ENCODE measurements at places on chromosomes 7 and 10.

DNA sequence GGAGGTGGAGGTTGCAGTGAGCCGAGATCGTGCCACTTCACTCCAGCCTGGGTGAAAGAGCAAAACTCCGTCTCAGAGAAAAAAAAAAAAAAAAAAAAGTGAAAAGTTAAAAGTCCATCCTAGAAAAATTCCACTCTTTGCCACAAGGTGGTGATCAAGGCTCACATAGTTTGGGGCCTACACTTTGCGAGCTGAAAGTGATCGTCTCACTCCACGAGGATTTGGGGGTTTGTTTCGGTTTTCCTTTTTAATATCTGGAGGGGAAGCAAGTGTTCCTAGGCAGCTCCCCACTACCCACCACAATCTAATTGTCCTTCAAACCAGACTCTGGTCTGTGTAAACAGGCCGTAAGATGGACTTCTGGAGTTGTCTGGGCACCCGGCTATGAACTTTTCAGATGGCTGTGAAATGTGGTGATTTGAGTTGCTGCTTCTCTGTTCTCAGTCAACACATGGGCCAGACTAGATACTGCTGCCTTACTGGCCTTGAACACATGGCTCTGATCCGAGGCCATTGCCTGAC lies 27.1 kb downstream of the PRLHR start:
- peak; percentile 77 for DNase-seq

- DNase-seq = no peak
Measured at GRCh38 chr7:123580406-123581161, 21.0 kb upstream of the ASB15 start.

- DNase-seq = no peak
Measured at GRCh38 chr10:63671317-63671937, 150.2 kb downstream of the REEP3 start.

DNA sequence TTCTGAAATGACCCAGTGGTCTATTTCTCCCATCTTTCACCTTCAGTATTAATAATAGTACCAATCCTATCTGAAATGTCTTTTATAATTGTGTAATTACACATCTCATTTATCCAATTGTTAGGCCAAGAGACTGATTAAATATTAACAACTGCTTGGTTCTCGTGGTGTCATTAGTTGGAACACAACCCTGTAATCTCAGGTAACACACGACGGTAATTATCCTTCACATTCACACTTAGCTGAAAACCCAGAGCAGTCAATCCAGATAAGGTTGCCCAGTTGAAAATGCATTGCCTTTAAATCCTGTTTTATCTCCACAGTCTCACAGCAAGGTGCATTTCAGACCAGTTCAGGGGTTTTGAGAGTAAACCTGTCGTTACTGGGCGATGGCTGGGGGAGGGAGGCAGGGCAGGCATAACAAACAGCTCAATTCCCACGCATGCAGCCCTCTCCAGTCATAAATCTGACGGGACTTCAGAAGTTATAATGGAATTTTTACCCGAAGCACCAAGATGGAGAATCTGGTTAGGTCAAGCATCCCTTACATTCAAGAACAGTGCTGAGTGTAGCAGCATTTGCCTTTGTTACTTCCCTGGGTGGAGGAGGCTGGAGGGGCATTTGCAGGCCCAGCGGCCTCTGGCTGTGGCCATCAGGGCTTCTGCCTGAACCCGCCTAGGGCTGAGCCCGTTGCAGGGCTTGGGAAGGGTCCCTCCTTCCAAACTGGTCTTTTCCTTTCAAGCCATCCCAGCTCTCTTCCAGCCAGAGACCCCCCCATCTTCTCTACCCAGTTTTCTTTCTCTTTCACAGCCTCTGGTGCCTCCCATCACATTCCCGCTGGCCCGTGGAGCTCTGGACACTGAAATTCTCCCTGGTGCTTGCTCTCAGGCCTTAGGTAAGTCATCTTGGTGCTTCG lies 201.0 kb upstream of the LYZL2 start:
- DNase-seq = no peak

DNA sequence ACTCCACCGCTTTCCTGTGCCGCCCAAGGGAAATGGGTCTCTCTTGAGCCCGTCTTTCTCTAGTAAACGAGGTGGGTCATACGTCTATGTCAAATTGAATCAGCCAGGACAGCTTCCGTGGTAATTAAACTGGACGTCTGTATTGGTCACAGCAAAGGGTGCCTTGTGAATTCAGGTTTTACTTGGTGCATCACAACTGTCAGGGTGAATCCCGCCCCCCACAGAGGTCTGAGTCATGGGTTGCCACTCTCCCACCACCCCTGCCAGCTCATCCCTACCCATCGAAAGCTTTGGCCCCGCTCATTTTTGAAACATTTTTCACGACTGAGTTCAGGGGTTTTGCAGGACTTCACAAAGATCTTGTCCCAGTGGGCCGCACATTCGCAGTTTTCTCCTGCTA lies 8.0 kb upstream of the SP8 start:
- DNase-seq = no peak

GRCh38 chr10:125994601-125995000 lies 98.2 kb downstream of the FANK1 start:
- no peak for DNase-seq

- no peak for DNase-seq
Measured at GRCh38 chr7:125445836-125446235, 516.2 kb upstream of the POT1 start.

- no peak for DNase-seq
Measured at GRCh38 chr10:80582286-80582960, 44.7 kb downstream of the SH2D4B start.

GRCh38 chr10:78199005-78199725 lies 165.5 kb downstream of the RPS24 start:
- no peak for DNase-seq

GRCh38 chr7:74052628-74053027 lies 24.7 kb downstream of the ELN start:
- DNase-seq = no peak

DNA sequence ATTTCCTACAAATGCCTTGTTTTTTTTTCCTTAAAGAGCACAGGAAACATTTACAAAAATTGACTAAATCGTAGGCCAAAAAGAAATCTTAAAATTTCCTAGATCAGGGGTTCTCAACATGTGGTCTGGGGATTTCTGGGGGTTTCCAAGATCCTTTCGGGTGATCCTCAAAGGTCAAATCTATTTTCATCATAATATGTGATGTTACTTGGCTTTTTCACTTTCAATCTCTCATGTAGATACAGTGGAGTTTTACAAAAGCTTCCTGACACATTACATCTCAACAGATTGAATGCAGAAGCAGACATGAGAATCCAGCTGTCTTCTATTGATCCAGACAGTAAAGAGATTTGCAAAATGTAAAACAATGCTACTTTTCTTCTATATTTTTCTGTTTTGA lies 497.3 kb downstream of the INHBA start:
- no peak for DNase-seq

DNA sequence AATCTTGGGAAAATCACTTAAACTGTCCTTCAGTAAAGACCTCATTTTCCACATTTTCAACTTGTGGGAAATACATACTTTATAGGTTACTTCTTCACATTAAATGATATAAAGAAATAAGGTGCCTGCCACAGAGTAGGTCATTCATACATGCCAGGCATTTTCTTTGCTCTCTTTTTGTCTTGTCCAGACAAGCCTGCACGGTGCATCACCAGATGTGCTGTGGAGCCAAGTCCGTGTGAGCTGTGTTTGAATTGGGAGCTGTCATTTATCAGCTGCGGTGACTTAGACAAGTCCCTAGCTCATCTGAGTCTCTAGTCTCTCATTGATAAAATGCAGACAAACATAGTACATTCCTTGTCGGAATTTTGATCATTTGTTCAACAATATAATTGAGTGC lies 432.9 kb downstream of the SORCS3 start:
- DNase-seq = no peak

- peak; percentile 54 for DNase-seq
Measured at GRCh38 chr10:5971315-5971832, 6.0 kb downstream of the IL15RA start.

DNA sequence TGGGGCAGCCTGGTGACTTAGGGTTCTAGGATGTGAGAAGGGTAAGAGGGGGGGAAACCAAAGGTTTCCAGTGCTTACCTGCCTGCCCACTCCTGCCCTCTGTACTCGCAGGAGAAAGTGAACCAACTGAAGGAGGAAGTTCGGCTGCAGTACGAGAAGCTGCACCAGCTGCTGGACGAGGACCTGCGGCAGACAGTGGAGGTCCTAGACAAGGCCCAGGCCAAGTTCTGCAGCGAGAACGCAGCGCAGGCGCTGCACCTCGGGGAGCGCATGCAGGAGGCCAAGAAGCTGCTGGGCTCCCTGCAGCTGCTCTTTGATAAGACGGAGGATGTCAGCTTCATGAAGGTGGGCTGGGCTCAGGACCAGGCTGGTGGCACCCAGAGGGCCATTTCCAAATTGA lies 10.7 kb downstream of the TRIM8 start:
- no peak for DNase-seq

- peak; percentile 74 for DNase-seq
Measured at GRCh38 chr7:130875265-130875741, 141.3 kb upstream of the KLF14 start.

DNA sequence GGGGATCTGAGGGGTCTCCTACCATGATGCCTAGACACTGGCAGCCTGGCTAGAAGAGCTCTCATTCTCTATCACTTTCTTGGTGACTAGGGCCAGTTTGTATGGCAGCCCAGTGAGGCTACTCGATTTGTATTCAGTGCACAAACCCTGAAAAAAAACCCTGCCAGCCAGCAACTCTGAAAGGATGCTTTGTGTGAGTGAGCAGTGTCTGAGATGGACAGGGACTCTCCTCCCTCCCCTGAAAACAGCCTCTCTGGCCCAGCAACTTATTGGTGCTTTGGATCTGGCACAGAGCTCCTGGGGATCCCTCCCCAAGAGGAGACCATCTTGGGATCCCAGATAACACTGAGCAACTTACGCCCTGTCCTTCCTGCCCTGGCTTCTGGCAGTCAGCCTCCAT lies 10.8 kb upstream of the LRRC4 start:
- DNase-seq = no peak

DNA sequence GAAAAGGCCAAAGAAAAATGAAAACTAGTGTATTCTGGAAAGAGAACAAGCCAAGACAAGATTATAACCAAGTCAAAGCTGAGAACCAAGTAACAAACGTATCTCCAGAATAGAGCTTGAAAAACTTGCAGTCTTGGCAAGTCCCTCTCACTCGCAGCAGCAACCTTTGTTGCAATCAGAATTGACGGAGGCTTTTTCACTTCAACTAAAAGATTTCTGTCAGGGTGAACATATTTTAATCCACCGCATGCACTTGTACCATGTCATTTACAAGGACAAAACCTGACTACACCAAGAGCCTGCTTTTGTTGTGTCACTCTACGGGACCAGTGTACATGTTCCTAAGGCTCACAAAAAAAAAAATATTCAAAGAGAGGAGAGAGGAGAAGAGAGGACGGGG lies 122.0 kb downstream of the CHCHD3 start:
- DNase-seq = no peak

DNA sequence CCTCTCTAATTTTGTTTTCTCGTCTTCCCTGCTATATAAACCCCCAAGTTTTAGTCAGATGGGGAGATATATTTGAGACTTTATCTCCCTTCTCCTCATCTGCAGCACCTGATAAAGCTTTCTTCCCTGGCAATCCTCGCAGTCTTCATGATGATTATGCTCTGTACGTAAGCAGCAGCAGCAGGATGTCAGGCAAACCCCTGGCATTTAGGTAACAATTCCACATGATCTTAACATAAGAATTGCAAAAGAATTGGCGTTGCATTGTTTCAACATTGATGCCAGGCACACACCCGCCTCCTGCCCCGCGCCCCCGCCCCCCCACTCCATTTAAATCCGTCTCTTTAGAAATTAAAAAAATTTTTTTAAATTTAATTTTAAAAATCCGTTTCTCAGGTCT lies 6.1 kb downstream of the PKD1L1 start:
- no peak for DNase-seq

- DNase-seq = peak; percentile 30
Measured at GRCh38 chr7:85074-85882, 107.1 kb upstream of the FAM20C start.

DNA sequence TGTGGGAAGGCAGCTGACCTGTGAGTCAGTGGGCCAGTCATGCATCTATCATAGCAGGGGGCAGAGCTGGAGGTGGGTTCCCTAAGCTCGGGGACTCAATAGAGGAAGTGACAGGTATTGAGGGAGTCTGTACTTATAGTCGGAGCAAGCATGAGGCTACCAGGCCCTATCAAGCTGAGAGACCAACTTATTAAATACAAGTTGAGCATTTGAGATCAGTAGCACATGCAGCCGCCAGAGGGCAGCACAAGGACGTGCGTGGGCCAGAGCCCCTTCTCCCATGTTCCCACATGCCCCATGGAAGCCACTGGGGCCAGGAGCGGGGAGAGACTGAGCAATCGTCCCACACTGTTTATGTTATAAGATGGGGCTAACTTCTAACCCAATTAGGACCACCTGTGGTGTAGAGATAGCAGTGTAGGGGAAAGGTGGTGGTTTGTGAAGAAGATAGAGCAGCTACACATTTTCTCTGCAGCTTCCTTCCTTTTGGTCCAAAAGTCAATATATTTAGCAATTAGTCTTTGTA lies 13.0 kb upstream of the STK31 start:
- DNase-seq = peak; percentile 78

DNA sequence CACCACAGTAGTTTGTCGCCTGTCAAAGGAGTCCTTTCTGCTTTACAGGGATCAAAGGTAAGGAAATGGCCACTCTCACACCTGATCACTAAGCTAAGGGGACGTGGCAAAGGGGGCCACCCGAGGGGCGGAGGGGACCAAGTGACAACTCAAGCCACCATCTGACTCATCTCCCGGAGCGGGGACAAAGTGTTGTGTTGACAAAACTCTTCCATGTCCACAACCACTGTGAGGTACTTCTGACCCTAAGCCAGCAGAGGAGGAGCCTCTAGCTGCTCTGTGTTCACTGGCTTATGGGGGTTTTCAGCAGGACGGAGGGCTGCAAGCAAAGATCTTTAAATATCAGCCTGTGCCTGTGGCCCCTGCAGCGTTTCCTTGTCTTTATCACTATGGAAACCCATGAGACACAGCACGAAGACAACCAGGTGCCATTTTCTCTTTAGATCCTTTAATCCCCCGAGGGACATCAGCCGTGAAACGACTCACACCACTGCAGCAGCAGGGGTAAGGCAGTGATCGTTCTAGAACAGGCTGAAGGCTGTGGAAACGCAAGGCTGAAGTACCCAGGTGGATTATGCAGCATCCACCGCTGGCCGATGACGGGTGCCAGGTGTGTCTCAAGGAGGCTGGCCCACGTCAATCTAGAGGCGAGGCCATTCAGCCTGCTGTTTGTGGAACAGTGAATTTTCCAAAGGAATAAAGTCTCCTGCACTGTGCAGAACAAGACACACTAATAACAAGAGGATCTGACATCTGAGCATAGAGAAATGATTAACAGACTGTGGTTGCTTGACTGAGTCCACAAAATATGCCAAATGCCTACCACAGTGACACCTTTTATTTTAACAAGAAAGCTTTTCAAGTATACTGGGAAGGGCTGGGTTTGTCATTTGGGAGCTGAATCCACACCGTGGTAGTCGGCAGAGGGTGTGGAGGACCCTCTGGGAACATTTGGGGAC lies 26.6 kb upstream of the DDC start:
- no peak for DNase-seq

All from activated CD8-positive, alpha-beta memory T cell treated with anti-CD3 and anti-CD28 coated beads for 24 hours (primary cell).